Right lung (tissue), 10 donors: ENCODE measurements at places on chromosomes 11 and 22.

DNA sequence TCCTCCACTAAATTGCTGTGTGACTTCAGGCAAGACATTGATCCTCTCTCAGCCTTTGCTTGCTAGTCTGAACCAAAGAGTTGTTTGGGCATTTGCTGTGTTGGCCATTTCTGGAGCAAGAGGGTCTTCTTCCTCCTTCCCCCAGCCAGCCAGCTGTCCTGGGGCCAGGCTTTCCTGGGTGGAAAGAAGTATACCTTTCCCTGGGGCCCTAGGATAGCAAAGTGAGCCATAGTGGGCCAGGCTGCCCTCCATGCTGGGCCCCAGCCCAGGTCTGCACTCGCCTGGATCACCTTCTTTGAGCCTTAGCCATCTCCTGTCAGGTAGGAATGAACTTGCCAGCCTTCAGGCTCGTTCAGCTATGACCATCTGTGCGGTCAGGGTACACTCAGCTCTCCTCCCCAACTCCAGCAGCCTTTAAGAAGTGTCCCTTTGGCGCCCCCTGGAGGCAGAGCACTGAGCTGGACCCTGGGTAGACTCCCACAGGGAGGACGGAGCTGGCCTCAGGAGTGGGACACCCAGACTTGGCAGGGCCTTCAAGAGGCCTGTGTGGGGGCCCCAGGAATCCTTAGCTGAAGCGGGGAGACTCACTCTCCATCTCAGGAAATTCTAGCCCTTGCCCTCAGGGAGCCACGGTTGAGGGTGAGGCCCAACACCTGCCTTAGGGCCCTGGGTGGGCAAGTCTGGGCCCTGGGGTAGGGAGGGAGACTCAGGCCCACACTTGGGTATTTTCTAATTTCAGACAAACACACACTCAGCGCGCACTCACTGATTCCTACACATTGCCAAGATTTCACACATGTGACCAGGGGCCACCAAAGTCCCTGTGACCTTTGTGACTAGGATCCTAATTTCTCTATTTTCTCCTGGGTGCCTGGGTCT, 35.6 kb upstream of the TPBGL start:
- DNase-seq: peak; percentile 54

DNA sequence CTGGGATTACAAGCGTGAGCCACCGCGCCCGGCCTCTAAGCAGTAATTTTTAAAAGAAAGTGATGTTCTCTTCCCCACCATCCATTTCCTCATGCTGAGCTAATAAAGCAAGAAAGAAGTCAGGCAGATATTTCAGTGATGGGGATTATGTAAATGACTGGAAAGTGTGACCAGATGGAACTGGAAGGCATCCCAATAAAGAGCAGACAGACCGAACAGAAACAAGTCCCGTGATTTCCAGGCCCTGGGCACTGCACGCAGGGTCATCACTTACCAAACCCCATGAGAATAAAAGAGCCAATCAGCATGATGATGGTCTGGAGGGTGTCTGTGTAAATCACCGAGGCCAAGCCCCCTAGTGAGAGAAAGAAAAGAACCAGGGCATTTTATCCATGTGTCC, 18.2 kb downstream of the SLC5A4 start:
- DNase-seq: no peak

DNA sequence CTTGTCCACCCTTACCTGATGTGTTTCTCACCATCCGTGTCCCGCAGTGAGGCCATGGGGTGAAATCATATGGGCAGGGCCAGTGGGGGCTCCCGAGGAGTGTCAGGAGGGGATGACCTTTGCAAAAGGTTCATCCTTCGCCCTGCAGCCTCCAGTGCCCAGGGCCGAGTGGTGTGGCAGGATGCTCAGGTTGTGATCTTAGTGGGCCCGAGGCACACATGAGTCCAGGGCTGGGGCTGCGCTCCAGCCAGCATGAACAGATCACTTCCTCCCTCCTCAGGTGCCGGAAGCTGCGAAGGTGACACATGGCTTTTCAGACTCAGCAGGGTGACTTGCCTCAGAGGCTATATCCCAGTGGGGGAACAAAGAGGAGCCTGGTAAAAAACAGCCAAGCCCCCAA, 2.8 kb upstream of the FKBP2 start:
- no peak for DNase-seq

GRCh38 chr11:27002838-27003237, 8.9 kb downstream of the FIBIN start:
- DNase-seq: no peak

DNA sequence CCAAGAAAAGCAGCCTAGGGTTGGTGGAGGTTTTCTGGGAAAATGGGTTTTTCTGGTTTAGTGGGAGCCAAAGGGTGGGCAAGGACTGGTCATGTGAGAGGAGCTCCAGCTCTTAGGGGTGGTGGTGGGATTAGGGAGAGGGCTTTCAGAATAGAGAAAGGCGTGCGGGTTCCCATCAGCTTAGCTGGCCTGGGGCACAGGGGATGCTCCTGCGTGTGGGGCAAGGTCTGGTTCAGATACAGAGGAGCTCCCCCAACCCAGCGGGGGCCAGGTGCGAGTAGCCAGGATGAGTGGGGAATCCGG, 644 bp downstream of the TMEM134 start:
- DNase-seq: no peak

DNA sequence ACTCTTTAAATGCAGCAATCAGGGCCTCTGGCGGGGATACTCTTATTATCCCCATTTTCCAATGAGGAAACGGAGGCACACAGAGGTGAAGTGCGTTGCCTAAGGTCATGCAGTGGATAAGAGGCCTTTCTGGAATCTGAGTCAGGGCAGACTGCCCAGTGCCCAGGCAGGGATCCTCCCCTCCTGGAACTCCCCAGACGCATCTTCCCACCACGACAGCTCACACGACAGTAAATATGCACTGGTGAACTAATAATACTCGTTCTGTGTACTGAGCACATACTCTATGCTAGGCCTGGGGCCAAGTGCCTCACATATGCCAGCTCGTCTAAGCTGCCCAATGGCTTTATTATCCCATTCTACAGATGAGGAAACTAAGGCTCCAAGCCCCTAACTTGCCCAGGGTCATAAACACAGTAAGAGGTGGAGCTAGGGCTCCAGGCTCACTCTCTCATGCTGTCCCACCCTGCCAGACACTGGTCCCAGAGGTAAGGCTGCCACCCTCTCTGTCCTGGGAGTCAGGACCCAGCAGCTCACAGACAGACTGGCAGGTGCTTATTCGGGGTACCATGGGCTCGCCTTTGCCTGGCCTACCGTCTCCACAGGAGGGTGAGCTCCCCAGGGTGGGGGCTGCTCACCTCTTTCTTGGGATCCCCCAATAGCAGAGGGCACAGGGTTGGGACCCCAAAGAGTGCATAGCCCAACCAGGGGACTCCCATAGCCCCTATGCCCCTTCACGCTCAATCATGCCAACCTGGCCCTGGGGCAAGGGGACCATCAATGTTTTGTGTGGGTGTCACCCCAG, 2.3 kb downstream of the IL2RB start:
- no peak for DNase-seq

- no peak for DNase-seq
Measured at GRCh38 chr11:12807621-12808020, 133.4 kb downstream of the TEAD1 start.

DNA sequence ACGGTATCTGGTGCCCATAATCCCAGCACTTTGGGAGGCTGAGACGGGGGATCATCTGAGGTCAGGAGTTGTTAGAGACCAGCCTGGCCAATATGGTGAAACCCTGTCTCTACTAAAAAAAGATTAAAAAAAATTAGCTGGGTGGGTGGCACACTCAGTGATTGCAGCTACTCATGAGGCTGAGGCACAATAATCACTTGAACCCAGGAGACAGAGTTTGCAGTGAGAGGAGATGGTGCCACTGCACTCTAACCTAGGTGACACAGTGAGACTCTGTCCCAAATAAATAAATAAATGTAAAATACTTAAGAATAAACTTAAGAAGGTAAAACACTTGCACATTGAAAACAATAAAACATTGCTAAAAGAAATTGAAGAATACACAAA, 90.4 kb downstream of the ZNF280B start:
- no peak for DNase-seq

- no peak for DNase-seq
Measured at GRCh38 chr22:19705181-19705934, 8.9 kb upstream of the SEPTIN5 start.

GRCh38 chr11:971092-971690, 45.5 kb downstream of the AP2A2 start:
- no peak for DNase-seq

- DNase-seq: no peak
Measured at GRCh38 chr22:38219632-38220031, 17.8 kb downstream of the MAFF start.

- no peak for DNase-seq
Measured at GRCh38 chr22:36322602-36322915, 65.2 kb downstream of the MYH9 start.

DNA sequence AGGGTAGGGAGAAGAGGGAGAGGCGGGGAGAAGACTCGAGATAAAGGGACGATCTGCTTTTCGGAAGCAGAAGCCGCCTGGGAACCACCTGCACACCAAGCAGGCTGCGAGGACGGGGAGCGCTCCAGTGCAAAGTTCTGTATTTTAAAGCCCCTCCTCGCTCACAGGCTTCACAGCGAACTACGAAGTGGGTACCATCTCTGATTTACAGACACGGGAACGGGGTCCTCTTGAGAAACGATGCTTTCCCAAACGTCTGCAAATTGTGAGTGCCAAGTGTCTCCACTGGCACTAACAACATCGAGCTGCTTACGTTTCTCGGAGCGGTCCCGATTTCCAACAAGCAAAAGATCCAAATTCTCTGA, 700 bp upstream of the STX3 start:
- DNase-seq: no peak

DNA sequence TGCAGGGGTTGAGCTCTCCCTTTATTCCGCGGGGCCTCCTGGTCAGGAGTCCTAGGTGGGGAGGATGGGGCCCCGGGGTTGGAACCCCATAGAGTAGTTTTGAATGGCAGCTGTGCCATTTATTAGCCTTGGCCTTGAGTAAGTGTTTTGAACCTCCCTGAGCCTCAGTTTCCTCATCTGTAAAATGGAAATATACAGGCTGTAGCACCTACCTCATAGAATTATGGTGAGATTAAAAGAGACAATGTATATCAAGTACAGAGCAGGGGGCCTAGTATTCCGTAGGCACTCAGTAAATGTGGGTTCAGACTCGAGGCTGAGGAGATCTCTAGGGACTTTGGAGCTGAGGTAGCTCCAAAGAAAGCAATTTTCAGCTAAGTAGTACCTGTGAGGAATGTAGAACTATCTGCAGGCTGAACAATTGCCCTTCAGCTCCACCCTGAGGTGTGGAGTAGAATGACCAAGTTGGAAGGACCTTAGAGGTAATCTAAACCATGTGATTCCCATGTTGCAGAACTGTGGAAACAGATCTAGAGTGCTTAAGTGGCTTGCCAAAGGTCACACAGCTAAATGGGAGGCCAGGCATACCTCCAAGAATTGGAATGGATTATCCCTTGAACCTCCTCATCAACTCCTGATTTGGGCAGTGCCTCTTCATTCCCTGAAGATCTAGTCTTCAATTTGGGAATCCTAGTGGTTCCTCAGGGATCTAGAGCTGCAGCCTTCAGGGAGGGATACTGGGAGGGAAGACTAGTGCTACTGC, 682 bp downstream of the PGAP2 start:
- no peak for DNase-seq

GRCh38 chr11:84425673-84426072, 1139.5 kb upstream of the CCDC90B start:
- DNase-seq: no peak

GRCh38 chr11:100932474-100933100, 197.0 kb downstream of the PGR start:
- DNase-seq: no peak

GRCh38 chr11:111631666-111632039, 29.4 kb downstream of the SIK2 start:
- DNase-seq: no peak

DNA sequence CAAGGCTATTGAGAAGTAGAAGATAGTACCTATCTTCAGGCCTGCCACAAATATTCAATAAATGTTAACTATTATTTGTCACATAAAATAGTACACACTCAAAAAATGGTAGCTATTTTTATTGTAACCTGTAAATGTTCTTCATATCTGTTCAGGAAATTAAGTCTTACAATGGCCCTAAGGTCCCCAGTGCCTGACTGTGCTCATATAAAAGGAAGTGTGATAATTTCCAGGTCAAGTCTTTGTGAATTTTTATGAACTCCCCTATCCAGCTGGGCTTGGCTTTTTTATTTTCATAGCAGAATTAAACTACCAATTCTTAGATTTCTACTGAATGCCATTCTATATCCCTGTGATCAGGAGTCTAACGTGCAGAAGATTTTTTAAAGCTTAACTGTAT, 284.2 kb upstream of the PITPNB start:
- no peak for DNase-seq

GRCh38 chr11:123086305-123086704, 24.4 kb upstream of the HSPA8 start:
- DNase-seq: no peak

DNA sequence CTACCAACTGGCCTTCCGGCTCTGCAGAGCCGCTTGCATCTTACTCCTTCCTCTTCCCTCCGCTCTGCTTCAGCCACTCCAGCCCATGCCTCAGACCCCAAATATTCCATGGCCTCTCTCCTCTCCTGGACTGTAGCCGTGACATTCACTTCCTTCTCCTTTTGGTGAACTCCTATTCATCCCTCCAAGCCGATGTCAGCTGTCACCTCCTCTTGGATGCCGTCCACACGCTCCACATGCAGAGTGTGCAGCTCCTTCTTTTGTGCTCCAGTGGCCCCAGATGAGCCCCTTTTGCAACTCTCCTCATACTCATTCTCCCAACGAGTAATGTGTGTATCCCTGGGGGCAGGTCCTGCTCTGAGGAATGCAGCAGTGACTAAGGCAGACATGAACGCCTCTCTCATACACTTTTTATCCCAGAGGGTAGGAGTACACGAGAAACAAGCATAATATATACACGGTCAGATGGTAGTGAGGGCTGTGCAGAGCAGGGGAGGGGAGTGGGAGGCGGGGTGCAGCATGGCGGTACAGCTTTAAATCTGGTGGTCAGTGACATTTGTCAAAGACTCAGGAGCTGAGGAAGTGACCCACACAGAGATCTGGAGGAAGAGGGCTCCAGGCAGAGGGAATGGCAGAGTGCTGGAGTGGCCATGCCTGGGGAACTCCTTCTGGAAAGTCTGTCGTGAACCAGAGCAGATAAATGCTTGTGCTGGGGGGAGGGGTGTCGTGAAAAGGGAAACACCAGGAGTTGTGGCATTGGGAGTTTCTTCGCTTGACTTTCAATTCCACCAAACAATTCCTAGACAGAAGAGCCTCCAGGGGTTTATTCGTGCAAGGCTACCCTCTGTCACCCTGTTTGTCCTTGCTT, 83.8 kb upstream of the ATXN10 start:
- DNase-seq: no peak

- no peak for DNase-seq
Measured at GRCh38 chr11:119755356-119756071, 26.5 kb upstream of the NECTIN1 start.

- DNase-seq: peak; percentile 57
Measured at GRCh38 chr11:95241681-95242081, 10.7 kb upstream of the SESN3 start.
